SJSA1 (cell line): ENCODE measurements at places on chromosomes 3 and 15. TPM values are rescaled to one million over a fixed set of nuclear protein-coding genes. Genes with fewer than 3 reads are reported as not detected.

DNA sequence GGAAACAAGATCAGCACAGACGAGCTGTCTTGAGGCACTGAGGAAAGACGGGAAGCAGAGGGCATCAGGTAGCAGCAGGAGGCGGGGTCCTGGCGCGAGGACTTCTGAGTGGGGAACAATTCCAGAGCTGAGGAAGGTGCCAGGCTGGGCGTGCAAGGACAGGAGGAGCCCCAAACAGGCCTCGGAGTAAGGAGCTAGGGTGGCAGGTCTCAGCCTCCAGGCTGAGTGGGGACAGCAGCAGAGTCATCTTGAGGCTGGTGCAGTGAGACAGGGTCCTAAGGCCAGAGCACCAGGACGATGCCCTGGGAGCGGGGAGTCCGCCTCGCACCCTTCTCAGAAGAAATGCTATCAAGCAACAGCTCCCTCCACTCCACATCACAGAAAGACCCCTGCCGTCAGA lies 78.4 kb downstream of the PCSK6 start:
- no peak for DNase-seq

- DNase-seq, result no peak
Observed at GRCh38 chr3:64073158-64073761, 50.0 kb upstream of the PSMD6 start.

Gene COMMD4
- total RNA-seq, result 106 and 156 TPM in 2 replicates

- peak; percentile 90 for DNase-seq
Observed at GRCh38 chr3:190076601-190077394, 43.9 kb downstream of the P3H2 start.

DNA sequence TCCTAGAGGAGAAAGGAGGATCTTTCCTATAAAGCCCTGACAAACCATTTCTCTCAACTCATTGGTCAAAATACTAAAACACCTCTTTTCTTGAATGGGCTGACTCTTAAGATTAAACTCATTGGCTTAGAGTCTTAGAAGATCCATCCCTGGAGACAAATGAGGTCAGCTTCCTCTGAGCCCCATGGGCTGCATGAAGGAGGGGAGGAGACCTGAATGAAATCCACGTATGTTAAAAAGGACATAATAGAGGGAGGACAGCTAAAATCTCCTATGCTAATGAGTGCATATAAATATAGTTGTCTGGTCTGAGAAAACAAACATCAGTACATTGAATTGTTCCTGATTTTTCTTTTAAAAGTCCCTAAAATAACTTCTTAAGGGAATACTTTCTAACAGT lies 255.0 kb downstream of the TBL1XR1 start:
- no peak for DNase-seq

DNA sequence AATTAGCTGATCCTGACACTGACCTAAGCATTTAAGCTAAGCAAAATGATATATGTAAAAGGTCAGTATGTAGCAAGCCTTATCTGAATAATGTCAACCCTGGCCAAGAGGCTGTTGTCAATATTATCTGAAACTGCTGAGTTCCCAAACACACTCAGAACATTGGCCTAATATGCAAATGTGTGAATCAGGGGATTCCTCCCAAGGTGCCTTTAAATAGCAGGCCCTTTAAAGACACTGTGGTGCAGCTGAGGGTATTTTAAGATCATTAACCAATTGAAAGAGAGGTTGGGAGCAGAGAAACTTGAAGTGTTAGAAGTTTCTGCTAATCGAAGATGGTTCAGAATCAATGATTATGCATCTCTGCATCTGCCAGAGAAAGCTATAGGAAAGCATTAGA lies 207.0 kb downstream of the NTRK3 start:
- no peak for DNase-seq

Gene P3H2
- total RNA-seq, result 166 and 188 TPM in 2 replicates

DNA sequence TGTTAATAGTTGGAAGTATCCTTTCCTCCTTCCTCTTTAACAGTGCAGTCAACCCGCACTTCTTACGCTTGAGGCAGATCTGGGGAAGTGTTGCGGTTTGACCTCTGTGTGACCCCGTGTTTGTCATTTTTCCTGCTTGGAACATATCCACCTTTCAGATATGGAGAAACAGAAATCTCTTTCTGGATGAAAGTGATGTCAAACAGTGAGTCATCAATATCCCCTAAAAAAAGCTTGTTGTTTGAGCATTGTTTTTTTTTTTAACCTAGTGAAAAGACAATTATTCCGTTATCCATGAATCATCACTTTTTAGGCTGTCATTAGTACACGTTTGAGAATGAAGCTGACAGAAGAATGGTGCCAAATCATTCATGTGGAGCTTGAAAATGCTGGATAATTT lies 293.7 kb downstream of the ARPP21 start:
- DNase-seq, result no peak

Gene GP9
- not detected in 2 replicates for total RNA-seq
